ENCODE measurements at places on chromosomes 12 and 14.

DNA sequence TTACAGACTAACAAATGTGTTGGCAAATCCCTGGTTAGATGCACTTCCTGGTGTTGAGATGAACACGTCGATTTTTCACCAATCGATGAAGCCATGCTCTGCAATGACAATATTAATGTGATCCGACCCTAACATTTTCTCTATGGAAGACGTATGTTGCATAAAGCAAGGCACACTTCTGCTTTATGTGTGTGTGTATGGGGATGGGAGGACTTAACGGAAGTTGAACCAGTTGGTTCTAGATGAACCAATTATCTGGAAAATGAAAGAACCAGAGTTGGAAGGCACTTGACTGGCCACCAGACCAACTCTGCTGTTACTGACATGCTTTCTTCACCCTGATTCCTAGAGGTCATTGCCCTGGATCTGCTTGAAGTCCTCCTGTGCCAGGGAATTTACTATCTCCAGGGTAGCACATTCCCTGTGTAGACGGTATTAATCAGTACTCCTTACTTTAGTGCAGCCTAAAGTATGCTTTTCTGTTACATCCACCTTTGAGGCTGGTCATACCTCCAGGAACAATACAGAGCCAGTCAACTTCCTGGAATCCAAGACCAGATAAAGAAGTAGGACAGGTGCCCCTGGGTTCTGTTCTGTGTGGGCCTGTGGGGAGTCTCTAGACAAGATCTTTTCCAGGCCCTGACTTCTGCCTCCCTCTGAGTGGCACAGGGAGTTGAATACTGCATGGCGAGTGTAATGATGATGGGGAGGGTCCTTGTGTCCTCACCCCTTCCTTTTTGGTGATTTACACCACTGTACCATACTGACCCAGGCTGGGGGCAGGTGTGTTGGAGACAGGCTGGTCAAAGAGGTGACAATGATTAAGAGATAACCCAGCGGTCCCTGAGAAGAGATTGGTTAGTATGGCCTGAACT, 4.1 kb downstream of the SDR39U1 start:
- DNase-seq: no peak

GRCh38 chr14:54087376-54087775, 130.8 kb upstream of the BMP4 start:
- DNase-seq: no peak

- no peak for DNase-seq
These were observed 35.4 kb downstream of the DMAC2L start for GRCh38 chr14:50347521-50347920.

- DNase-seq: no peak
These were observed 30.5 kb downstream of the APPL2 start for GRCh38 chr12:105205322-105206048.

DNA sequence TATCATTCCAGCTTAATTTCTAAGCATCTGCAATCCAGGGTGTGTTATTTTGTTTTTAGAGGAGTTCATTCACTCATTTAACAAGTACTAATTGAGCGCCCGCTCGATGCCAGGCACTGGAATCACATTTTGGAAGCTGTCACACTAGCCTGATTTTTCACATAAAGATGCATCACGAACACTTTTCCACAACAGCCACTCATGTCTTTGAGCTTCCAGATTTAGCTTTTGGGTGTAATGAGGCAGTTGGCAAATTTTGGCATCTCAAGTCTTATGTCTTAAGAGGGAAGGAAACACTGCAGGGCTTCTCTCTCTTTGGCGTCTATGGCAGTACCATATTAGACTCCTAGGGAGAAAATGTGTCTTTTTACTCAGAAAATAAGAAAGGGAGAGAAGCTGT, 14.0 kb downstream of the NRXN3 start:
- DNase-seq: no peak

DNA sequence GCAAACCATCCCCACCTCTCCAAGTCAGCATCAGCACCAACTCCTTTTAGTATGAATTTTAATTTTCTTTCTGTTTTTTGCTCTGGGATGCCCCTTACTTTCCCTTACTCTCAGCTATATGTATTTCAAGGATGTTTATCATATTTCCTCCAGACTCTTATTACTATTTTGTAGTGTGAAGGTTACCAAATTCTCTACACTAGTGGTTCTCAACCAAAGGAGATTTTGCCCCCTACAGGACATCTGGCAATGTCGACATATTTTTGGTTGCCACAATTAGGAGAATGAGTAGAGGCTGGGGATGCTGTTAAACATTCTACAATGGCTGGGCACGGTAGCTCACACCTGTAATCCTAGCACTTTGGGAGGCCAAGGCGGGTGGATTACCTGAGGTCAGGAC, 29.1 kb upstream of the SOS2 start:
- DNase-seq: no peak

DNA sequence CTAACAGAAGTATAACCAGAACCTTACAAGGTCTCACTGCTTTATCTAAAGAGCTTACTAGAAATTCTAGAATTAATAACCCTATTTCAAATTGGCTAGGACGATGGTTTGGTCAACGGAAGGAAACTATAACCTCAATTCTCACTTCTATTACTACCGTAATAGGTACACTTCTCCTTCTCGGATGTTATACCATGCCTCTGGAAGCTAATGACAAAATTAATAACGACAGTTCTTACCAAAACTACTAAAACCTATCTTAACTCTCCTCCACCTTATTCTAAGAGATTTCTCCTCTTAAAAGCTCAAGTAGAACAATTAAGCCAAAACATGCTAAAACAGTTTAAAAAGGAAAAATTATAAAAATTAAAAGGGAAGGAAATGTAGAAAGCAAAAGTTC, 23.7 kb upstream of the UBC start:
- DNase-seq: no peak

GRCh38 chr14:85380881-85381280, 149.1 kb upstream of the FLRT2 start:
- DNase-seq: no peak

DNA sequence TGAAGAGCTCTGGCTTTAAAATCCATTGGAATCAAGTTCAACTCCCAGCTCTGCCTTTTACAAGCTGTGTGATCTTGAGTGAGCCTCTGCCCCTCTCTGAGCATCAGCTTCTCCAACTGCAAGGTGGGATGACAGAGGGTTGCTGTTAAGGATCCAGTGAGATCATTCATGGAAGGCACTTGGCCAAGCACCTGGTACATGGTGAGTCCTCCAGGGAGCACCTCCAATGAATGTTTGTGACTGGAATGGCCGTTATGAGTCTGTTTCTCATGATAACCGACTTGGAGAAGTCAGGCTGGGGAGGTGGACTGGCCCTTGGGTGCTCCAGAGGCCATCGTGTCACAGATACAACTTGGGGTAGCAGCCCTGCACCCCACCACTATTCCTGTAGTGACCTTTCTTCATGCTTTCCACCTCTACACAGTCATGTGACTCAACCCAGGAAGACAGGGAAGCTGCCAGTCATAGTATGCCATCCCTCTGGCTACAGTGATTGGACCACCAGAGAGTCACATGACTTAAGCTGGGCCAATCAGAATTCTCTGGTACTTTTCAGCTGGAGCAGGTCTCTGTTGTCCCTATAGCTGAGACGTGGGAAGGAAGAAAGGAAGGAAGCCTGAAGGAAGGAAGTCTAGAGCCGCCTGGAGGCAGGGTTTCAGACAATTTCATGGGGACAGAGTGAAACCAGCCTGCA, 146.5 kb upstream of the MYL2 start:
- no peak for DNase-seq

DNA sequence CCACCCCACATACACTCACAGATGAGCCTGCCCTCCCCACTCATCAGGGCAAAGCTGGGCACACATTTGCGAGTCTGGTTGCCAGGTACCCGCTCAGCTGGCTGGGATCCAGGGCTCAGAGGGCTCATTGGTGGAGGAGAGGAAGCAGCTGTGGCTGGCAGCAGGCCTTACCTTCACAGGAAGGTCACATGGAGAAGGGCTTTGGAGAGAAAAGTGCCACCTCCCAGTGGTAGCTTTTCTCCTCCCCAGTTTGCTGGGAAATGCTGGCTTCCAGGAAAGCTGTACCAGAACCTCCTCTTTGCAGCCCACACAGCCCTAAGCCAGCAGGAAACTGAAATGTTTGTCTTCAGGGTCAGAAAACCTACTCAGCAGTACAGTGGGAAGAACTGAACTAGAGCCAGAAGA, 55.6 kb downstream of the LGMN start:
- no peak for DNase-seq

DNA sequence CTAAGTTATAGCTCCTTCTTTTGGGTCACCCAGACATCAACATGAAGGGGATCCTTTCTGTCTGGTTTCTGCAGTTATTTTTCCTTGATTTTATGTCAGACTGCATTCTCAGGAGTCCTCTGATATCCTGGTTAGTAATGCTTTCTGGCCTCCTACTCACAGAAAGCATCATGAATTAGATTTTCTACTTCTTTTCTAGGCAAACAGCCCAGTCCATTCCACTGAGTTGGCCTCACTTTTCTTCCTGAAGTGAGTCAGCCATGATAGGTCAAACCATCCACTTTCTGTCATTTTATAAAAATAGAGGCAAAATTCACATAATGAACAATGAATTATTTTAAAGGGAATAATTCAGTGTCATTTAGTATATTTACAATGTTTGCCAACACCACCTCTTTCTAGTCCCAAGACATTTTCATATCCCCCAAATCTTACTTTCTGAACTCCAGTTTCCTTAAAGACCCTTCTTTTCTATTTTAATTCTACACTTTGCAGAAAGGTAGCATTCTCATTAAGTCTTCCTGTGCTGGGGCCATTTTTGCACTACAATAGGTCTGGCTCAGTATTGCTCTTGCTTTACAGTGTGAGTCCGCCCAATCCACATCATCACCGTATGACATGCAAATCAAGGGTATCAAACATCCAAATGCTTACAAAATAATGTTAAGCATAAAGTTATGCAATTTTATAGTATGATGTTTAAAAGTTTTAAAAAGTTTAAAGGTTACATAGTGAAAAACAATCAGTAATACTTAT, 95.1 kb downstream of the UNC79 start:
- DNase-seq: no peak

GRCh38 chr14:55800156-55800785, 220.3 kb downstream of the KTN1 start:
- no peak for DNase-seq

DNA sequence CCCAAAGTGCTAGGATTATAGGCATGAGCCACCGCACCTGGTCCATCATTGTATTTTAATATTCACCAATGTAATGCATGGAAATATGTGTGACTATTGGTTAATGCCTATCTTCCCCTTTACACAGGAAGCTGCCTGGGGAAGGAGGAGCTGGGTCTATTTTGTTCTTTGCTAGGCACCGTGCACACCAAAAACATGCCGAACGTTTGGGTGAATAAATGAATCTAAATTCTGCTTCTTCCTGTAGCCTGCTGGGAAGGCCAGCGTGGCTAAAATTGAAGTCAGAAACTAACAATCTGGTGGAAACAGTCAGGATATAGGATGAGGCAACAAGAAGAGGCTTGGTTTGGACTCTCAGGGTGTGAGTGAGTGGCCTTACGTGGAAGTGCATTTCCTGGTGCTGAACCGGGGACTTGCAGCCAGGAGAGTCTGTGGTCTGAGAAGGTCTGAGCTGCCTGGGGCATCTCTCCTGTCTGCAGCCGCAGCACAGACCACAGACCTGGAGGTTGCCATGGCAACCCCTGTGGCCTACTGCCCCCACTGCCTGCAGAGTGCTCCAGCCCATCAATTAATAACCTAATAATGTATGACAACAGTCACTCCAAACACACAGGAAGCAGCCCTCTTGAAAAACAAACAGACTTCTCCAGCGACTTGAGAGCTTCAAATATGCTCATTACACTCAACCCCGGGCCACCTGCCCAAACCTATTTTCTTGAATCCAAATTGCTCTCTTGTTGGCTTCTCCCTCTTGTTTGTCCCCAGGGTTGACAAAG, 5.5 kb upstream of the GPR68 start:
- peak; percentile 71 for DNase-seq

GRCh38 chr12:26116829-26117715, 7.8 kb downstream of the BHLHE41 start:
- no peak for DNase-seq

DNA sequence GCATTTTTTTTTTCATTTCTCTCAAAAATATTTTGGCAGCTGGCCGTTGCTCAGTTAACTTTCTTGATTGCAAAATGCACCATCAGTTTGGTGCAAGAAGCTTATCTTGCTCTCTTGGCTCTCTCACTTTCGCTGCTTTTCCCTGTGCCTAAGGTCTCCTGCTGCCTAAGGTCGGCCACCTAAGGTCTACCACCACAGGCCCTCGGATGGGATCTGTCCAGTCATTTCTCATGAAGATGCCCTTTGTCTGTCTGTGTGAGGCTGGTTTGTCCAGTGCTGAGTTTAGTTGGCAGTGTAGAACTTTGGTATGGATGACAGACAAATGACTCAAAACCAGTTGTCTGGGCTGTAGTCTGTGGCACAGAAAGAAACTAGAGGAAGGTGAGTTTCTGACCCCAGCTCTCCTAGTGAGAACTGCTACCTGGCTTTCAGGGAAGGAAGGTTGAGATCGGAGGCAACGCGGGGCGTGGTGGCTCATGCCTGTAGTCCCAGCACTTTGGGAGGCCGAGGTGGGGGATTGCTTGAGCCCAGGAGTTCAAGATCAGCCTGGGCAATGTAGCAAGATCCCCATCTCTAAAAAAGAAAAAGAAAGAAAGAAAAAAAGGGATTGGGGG, 2.6 kb downstream of the MLXIP start:
- DNase-seq: no peak

GRCh38 chr12:5480938-5481303, 49.0 kb downstream of the NTF3 start:
- DNase-seq: no peak

- DNase-seq: no peak
These were observed 14.9 kb upstream of the HSP90B1 start for GRCh38 chr12:103915306-103915705.

DNA sequence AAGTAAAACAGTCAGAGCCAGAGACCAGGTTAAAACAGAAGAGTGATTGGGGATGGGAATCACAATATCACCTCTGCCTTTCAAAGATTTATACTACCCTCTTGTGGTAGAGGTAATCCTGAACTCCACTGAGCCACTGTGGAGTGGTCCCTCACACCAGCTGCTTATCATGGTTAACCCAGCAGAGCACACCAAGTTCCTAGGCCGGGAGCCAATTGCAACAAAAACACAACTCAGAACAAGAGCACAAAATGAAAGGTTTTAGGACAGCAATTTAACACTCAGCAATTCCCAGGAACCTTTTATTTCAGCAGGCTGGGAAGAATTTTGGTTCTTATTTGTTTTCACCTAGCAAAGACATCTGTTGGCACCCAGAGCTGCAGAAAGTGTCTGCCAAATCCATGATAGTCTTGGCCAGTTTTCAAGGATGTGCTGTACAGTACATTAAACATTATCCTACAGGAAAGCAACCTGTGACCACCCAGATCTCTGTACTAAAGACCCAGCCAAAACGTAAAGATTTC, 220.5 kb upstream of the ATXN7L3B start:
- DNase-seq: peak; percentile 35
